Activated CD8-positive, alpha-beta memory T cell treated with anti-CD3 and anti-CD28 coated beads for 4 hours (primary cell): ENCODE measurements at places on chromosomes 1 and 21.

DNA sequence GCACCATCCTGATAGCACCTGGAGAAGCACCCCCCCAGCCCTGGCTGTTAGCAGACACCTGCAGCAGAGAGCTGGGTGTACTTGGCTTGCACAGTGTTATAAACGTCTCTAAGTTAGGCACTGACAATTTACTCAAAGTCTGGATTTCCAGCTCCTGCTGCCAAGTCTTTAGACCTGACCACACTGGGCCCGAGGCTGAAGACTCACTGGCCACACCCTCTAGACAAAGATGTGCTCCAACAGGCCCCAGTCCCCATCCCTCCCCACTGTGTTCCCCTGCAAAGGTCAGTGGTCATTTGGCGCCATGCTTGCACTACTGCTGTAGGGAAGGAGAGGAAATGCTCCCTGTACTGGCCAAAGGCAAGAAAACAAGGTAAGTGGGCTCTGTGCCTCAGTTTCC lies 31.1 kb downstream of the PADI6 start:
- no peak for DNase-seq

GRCh38 chr1:43279161-43279560 lies 6.2 kb downstream of the C1orf210 start:
- DNase-seq, result no peak

GRCh38 chr1:2639203-2639602 lies 6.4 kb upstream of the MMEL1 start:
- DNase-seq, result no peak

DNA sequence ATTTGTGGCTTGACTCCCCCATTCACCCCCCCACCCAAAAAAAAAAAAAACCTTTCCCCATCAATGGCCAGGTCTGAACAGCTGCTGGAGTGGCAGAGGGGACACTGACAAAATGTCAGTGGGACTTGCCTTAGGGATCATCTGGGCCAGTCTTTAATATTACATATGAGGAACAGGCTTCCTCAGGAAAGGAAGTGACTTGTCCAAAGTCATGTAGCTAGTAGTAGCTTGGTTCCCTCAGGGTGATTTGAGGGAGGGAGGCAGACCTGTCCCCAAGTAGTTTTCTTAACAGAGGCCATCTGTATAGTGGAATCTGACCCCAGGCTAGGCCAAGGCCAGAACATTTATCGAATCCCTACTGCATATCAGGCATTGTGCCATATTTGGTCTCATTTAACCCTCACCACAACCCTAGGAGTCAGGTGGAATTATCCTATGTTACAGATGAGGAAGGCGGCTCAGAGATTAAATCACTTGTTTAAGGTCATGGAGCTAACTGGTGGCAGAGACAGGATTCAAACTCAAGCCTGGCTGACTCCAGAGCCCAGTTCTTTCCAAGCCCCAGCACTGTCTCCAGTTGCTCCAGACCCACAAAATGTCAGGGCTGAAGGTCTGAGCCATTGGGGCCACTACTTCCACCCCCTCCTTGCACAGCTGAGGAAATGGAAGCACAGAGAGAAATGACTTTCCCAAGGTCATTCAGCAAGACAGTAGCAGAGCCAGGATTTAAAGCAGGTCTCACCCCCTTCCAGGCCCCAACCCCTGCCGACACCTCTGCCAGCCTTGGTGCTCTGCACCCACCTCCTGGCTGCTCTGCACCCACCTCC lies 10.4 kb downstream of the ZBTB7B start:
- no peak for DNase-seq

DNA sequence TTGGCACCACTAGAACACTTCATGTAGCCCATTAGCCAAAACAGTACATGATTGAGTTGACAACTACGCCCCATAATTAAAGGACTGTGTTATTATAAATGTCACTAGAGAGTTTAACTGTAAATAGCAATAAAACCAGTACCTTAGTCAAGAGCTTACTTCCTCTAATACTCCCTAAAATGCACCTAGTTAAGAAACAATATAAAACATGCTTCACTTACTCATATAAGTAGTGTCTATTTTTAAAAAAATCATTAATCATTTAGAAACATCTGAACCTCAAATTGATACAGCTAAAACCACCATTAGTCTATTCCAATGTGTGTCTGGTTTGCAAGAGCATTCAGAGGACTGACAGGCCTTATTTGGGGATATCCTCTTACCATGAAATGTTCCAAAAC lies 25.3 kb downstream of the PTP4A2 start:
- no peak for DNase-seq
